ENCODE measurements at places on chromosomes 7 and 10. TPM values are rescaled to one million over a fixed set of nuclear protein-coding genes. Genes with fewer than 3 reads are reported as not detected.

The SLC13A1 gene
- not detected for total RNA-seq

The NKX2-3 gene
- not detected for total RNA-seq

The ACHE gene
- total RNA-seq: 21.5 TPM

DNA sequence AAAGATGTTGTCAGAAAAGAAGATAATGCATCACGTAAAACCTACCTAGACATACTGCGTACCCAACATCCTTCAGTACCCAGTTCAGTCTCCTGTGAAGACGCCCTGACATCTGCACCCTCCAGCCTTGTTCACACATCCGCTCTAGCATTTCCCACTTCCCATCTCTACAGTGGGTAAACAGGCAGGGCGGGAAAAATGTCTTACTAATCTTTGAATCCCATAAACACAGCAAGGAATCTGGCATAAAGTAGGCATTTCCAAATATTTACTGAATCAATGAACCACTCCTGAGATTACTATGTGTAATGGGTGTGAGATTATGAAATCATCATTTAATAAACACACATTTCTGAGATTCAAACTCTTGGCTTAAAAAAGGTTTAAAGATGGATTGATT is 132.8 kb downstream of the GLI3 start:
- no peak for DNase-seq

The AKR1D1 gene
- total RNA-seq: not detected

DNA sequence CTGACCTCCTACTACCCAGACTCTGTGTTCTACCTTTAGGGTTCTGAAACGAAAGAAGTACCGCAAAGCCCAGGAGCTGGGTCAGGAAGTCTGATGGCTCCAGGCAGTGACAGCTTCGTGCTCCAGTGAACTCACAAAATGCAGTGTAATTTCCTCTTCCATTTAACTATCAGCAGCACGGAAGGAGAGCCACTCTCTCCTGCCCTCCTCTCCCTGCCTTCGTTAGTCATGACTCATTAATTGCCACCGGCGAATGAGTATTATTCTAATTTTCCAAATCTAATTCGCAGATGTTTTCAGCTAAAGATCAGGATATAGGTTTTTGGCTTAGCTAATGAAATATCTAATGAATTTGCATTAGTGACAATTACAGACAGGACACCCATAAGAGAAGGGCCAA is 1262.0 kb downstream of the TYW1 start:
- DNase-seq: no peak

GRCh38 chr7:43634384-43634783 is 51.5 kb downstream of the STK17A start:
- no peak for DNase-seq

DNA sequence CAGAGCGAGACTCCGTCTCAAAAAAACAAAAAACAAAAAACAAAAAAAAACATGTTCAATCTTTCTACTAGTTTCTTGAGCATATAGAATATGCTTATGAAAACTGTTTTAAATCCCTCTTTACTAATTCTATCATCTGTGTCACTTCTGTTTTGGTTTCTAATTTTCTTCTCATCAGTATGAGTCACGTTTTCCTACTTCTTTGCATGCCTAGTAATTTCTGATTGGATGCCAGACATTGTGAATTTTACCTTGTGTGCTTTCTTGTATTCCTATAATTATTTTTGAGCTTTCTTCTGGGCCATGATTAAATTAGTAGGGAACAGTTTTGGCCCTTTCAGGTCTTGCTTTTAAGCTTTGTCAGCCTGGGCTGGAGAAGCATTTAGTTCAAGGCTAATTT is 9.9 kb downstream of the MICU1 start:
- DNase-seq: no peak

DNA sequence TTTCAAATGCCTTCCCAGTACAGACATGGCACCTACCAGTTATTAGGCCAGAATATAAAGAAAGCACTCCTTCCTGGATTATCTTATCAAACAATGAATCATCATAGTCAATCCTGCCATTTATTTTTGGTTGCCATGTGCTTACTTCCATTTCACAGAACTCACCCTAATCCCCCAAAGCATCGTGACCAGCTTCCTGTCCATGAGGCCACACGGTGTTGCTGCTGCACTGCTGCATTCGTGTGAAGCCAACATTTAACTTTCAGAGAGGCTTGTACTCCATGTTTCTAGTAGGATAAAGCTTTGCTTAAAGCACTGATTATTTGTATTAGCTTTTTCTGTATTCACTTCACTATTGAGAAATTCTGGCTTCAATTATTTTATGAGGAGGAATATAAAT is 14.4 kb downstream of the COL28A1 start:
- DNase-seq: no peak

GRCh38 chr7:113209449-113210203 is 91.3 kb upstream of the SMIM30 start:
- no peak for DNase-seq
